ENCODE measurements at places on chromosomes 4 and X.

- no peak for DNase-seq
Measured at GRCh38 chr4:80073473-80074008, 512 bp upstream of the ANTXR2 start.

GRCh38 chrX:105460376-105460775 lies 239.9 kb upstream of the TEX13A start:
- no peak for DNase-seq

DNA sequence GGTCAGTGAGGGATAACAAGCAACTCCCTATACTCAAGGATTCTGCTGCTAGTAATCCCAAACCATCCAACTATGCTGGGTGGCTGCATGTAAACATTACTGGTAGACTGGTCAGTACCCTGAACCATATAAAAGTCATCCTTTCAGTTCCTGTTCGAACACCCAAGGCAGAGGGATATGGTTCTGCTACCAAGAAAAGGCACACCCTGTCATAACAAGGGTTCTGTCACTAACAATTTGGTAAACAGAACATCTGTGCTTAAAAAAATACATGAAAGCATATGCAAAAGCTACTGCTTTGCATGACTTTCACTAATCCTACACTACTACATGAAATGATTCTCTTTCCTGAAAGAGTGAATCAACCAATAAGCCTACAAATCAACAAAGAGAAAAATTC lies 76.8 kb upstream of the MCF2 start:
- no peak for DNase-seq

DNA sequence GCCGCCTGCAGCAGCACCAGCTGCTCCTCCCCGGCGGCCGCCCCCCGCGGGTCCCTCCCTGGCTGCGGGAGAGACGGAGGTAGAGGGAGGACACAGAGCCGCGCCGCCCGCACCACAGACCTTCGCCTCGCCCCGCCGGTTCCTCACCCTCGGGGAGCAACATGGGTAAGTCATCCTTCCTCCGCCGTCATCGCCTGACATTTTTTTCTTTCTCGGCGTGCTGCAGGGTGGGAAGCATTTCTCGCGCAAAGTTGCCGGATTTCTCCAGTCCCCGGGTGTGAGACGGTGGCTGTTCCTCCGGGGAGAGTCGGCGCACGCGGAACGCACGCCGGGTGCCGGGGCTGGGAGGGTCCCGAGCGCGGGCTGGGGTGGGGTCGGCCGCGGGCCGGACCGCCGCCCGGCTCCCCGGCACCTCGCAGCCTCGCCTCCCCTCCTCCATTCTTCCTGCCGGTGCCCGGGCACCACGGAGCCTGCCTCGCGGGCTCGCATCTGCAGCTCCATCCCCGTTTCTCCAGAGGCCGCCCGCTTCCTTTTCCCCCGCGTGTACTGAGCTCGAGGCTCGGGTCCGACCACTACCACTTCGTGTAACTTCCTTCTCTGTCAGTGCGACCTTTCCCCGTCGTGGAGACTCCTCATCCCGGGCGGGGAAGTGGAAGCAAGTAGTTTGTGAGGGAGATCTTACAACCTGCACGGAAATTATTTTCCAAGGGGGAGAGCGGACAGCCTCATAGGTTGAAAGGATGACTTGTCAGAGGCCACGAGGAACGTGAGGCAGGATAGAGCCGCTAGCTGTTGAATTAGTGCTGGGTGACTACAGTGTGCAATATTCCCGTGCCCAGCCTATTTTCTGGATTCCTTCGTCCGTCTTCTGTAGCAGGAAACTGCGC lies 464 bp downstream of the RAP1GDS1 start:
- DNase-seq: peak; percentile 52

DNA sequence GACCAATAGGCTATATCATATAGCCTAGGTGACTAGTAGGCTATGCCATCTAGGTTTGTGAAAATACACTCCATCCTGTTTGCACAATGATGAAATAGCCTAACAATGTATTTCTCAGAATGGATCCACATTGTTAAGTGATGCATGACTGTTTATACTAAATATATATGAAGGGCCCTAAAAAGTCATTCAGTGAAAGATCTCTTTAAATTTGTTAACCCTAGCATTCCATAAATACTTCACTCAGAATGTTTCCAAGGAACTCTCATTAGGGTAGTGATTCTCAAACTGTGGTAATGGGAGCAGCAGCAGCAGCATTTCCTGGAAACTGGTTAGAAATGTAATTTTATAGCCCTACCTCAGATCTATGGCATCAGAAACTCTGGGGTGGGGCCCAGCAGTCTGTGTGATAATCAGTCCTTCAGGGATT lies 74.9 kb downstream of the PRRG1 start:
- no peak for DNase-seq

- no peak for DNase-seq
Measured at GRCh38 chr4:163385466-163385865, 41.8 kb downstream of the NPY5R start.

DNA sequence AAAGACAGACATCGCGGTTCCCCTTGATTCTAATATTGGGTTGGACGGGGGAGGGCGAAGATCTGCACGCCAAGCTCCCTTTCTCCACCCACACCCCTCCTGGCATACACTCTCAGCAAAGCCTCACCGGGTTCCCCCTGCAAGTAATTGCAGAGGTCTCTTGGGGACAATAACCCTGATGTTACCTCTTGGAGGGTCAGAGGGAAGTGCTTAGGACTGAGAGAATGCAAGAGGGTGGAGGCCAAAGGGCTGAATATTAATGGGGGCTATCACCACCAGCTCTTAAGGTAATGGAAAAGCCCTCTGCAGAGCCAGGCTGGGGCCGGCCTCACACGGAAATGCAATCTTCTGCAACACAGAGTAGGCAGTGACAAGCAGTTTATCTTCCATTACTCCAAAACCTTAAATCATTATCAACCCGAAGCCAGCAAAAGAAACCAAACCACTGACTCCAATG lies 344.1 kb upstream of the GATB start:
- no peak for DNase-seq

- DNase-seq: peak; percentile 76
Measured at GRCh38 chr4:41216294-41217019, 2.1 kb upstream of the APBB2 start.

DNA sequence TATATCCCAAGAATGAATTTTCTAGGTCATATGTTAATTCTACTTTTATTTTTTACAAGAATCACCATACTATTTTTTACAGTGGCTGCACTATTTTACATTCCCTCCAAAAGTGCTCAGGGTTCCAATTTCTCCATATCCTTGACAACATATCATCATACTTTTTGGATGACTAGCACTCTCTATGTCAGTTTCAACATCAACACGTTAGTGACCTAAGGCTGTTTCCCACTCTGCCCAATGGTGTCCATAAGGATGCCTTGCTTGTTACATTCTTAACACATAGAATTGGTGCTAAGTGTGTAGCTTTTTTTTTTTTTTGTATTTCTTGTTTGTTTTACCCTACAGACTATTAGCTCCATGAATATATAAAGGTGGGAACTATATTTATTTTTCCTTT lies 175.4 kb downstream of the PCDH10 start:
- DNase-seq: no peak

GRCh38 chrX:50747471-50747900 lies 66.5 kb downstream of the SHROOM4 start:
- peak; percentile 22 for DNase-seq

DNA sequence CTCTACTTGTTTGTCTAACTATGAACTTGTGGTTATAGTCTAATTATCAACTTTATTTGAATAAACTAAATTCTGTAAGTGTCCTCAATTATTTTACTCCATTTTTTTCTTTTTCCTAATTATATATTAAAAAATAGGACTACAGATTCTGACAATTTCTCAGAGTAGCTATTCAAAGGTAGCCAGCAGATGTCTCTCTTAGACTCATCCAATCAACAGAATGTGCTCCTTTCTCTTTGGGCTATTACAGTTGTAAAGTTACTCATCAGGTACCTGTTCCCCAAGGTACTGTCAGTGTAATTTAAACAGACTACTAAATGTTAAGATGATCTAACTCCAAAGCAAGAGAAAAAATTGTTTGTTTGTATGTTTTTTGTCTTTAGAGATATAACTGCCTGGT lies 248.6 kb downstream of the PCDH18 start:
- DNase-seq: no peak
